ENCODE measurements at places on chromosomes 12 and 14.

GRCh38 chr14:100623557-100623956, 36.3 kb upstream of the BEGAIN start:
- DNase-seq, result no peak

DNA sequence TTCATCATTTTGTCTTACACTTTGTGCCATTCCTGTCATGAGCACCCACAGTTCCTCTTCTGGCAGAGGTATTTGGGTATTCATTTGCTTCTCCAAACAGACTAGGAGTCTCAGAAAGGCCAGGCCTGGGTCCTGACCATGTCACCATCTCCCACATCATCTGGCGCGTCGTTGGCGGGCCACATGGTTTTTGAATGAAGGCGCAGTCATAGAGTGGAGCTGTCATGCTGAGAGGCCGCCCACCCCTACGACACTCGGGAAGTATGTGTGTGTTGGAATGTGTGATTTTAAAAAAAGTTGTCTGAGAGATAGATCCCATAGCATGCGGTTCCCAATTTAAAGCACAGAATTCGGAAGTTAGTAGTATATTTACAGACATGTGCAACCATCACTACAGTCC, 15.6 kb upstream of the TTC7B start:
- no peak for DNase-seq

DNA sequence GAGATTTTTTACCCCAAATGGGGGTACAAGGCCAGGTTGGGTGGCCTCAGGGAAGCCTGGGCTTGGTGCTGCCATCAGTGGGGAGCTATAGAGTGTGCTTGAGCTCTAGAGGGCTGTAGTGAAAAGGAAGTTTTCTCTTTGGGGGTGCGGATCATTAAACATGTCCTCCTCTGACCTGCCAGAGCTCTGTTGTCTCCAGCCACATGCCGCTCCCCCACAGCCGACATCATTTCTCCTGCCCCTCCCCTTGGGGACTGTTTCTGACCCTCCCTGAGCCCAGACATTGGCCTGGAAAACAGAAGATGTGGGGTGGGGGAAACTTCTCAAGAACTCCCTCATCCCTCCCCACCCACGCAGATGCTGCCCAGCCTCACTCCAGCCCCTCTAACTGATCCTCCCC, 25.3 kb downstream of the DTX1 start:
- DNase-seq, result no peak

GRCh38 chr14:68397371-68397811, 395.5 kb downstream of the ZFP36L1 start:
- DNase-seq, result peak; percentile 49

GRCh38 chr14:73026243-73026844, 562 bp downstream of the ZFYVE1 start:
- no peak for DNase-seq

DNA sequence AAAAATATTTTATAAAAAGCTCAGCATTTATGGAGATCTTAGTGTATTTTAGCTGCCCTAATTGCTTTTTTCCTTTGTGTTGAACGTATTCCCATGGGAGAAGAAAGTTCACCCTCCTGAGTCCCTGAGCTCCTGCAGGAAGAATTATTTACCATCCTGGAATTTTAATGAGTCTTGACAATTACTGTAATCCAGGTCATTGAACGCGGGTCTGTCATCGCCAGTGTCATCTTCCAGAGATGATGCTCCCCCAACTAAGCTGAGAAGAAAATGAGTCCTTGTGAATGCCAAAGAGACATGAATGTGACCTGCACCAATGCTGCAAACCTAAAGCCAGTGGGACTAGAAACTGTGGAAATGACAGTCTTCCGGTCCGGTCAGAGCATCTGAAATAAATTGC, 129.5 kb downstream of the FBXL14 start:
- DNase-seq, result peak; percentile 48

- peak; percentile 24 for DNase-seq
These were observed 48.1 kb upstream of the BCL11B start for GRCh38 chr14:99320105-99320572.

- no peak for DNase-seq
These were observed 717.3 kb downstream of the TRHDE start for GRCh38 chr12:72989458-72989947.

DNA sequence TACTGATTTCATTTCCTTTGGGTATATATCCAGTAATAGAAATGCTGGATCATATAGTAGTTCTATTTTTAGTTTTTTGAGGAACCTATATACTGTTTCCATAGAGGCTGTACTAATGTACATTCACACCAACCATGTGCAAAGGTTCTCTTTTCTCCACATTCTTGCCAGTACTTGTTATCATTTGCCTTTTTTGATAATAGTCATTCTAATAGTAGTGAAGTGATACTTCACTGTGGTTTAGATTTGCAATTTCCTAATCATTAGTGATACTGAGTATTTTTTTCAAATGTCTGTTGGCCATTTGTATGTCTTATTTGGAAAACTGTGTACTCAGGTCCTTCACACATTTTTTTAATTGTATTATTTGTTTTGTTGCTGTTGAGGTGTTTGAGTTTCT, 148.2 kb upstream of the NAV3 start:
- no peak for DNase-seq

GRCh38 chr12:87086118-87086891, 830.1 kb upstream of the MGAT4C start:
- no peak for DNase-seq

DNA sequence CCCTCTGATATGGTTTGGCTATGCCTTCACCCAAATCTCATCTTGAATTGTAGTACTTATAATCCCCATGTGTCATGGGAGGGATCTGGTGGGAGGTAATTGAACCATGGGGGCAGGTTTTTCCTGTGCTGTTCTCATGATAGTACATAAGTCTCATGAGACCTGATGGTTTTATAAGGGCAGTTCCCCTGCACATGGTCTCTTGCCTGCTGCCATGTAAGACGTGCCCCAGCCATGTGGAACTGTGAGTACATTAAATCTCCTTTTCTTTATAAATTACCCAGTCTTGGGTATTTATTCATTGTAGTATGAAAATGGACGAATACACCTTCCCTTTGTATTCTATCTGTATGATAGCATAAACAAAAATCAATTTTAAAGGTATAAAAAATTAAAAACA, 333.4 kb upstream of the FBXO33 start:
- DNase-seq, result no peak

GRCh38 chr12:21608196-21608595, 3.5 kb upstream of the GYS2 start:
- DNase-seq, result no peak
